ENCODE measurements at places on chromosomes 11 and 22. TPM values are rescaled to one million over a fixed set of nuclear protein-coding genes. Genes with fewer than 3 reads are reported as not detected.

- H3K27me3 ChIP-seq, result no peaks in the 10 kb centered on the region
- H3K27ac ChIP-seq, result no peak overlapping the region
- H3K4me3 ChIP-seq, result no peak overlapping the region
- DNase-seq, result no peak
- peaks cover 13% of the 10 kb centered on the region for H3K4me1 ChIP-seq
Measured at GRCh38 chr11:272931-273198, 5.3 kb upstream of the NLRP6 start.

Gene GAS2
- 29.2 TPM for total RNA-seq

- no peak for DNase-seq
- no peak overlapping the region for H3K27ac ChIP-seq
- no peak overlapping the region for H3K4me3 ChIP-seq
- H3K27me3 ChIP-seq, result no peaks in the 10 kb centered on the region
Measured at GRCh38 chr11:101511065-101511464, 72.7 kb downstream of the TRPC6 start.

Gene ROBO4
- 0.21 TPM for total RNA-seq

DNA sequence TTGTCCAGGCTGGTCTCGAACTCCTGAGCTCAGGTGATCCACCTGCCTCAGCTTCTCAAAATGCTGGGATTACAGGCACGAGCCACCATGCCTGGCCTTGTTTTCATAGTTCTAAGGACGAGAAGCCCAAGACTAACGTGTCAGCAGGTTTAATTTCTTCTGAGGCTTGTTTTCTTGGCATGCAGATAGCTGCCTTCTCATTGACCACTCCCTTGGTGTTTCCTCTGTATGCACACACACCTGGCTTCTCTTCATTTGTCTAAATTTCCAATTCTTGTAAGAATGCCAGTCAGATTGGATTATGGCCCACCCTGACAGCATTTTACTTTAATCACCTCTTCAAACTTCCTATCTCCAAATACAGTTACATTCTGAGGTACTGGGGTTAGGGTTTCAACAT lies 72.5 kb upstream of the CTSC start:
- DNase-seq, result no peak
- H3K4me1 ChIP-seq, result peaks cover 12% of the 10 kb centered on the region
- no peak overlapping the region for H3K4me3 ChIP-seq

- no peak for DNase-seq
- H3K4me3 ChIP-seq, result no peak overlapping the region
- H3K27ac ChIP-seq, result no peak overlapping the region
- no peaks in the 10 kb centered on the region for H3K36me3 ChIP-seq
- H3K4me1 ChIP-seq, result no peaks in the 10 kb centered on the region
Measured at GRCh38 chr11:134052988-134053945, 15.6 kb upstream of the JAM3 start.

GRCh38 chr11:95149651-95150364 lies 60.2 kb downstream of the ENDOD1 start:
- H3K27me3 ChIP-seq, result no peaks in the 10 kb centered on the region
- no peak for DNase-seq
- H3K36me3 ChIP-seq, result no peaks in the 10 kb centered on the region
- peaks cover 2% of the 10 kb centered on the region for H3K4me1 ChIP-seq
- H3K4me3 ChIP-seq, result peak overlapping the region; percentile 80

GRCh38 chr11:128648711-128649110 lies 45.2 kb upstream of the FLI1 start:
- H3K4me1 ChIP-seq, result no peaks in the 10 kb centered on the region
- no peak for DNase-seq
- no peak overlapping the region for H3K4me3 ChIP-seq
- H3K27ac ChIP-seq, result no peak overlapping the region
- peaks cover 1% of the 10 kb centered on the region for H3K27me3 ChIP-seq

Gene GALNT18
- 7.0 TPM for total RNA-seq

- H3K27me3 ChIP-seq, result no peaks in the 10 kb centered on the region
- H3K4me3 ChIP-seq, result no peak overlapping the region
Measured at GRCh38 chr22:24024354-24024753, 13.2 kb downstream of the CABIN1 start.

- H3K4me1 ChIP-seq, result no peaks in the 10 kb centered on the region
- no peaks in the 10 kb centered on the region for H3K27me3 ChIP-seq
- no peak for DNase-seq
- no peak overlapping the region for H3K27ac ChIP-seq
- H3K4me3 ChIP-seq, result no peak overlapping the region
Measured at GRCh38 chr11:9341638-9342178, 27.3 kb upstream of the TMEM41B start.

Gene MIOX
- not detected for total RNA-seq

Gene PLAAT4
- 9.9 TPM for total RNA-seq

DNA sequence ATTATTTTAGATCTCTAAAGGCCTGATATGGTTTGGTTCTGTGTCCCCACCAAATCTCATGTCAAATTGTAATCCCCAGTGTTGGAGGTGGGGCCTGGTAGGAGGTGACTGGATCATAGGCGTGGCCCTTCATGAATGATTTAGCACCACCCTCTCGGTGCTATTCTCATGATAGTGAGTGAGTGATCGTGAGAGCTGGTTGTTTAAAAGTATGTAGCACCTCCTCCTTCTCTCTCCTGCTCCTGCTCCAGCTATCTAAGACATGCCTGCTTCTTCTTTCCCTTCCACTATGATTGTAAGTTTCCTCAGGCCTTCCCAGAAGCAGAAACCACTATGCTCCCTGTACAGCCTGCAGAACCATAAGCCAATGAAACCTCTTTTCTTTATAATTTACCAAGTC lies 114.1 kb downstream of the SERGEF start:
- H3K4me3 ChIP-seq, result no peak overlapping the region
- no peaks in the 10 kb centered on the region for H3K27me3 ChIP-seq
- H3K36me3 ChIP-seq, result peaks cover 1% of the 10 kb centered on the region
- no peak for DNase-seq
- no peak overlapping the region for H3K27ac ChIP-seq

- H3K36me3 ChIP-seq, result no peaks in the 10 kb centered on the region
- no peaks in the 10 kb centered on the region for H3K27me3 ChIP-seq
- DNase-seq, result no peak
- no peaks in the 10 kb centered on the region for H3K4me1 ChIP-seq
Measured at GRCh38 chr22:49999946-50000586, 12.5 kb downstream of the IL17REL start.
